Activated naive CD4-positive, alpha-beta T cell treated with anti-CD3 and anti-CD28 coated beads, Interleukin-2, amount 50 U/mL, for 72 hours (primary cell): ENCODE measurements at places on chromosomes 12 and 14. TPM values are rescaled to one million over a fixed set of nuclear protein-coding genes. Genes with fewer than 3 reads are reported as not detected.

Gene PRB3
- not detected for total RNA-seq

Gene BICDL1
- total RNA-seq = 92.5 TPM

Gene CCDC177
- not detected for total RNA-seq

Gene IFNG
- total RNA-seq = 69.4 TPM

Gene P2RX2
- not detected for total RNA-seq

Gene PRIM1
- 71.9 TPM for total RNA-seq

Gene FOXG1
- not detected for total RNA-seq

Gene OR6C3
- total RNA-seq = not detected

Gene KRT2
- total RNA-seq = not detected

Gene TEDC1
- 32.6 TPM for total RNA-seq

Gene CLEC6A
- total RNA-seq = not detected

Gene PPM1H
- total RNA-seq = not detected

Gene PELI2
- 3.2 TPM for total RNA-seq

Gene ADGRD1
- total RNA-seq = not detected
